ENCODE measurements at places on chromosomes 7 and 10.

DNA sequence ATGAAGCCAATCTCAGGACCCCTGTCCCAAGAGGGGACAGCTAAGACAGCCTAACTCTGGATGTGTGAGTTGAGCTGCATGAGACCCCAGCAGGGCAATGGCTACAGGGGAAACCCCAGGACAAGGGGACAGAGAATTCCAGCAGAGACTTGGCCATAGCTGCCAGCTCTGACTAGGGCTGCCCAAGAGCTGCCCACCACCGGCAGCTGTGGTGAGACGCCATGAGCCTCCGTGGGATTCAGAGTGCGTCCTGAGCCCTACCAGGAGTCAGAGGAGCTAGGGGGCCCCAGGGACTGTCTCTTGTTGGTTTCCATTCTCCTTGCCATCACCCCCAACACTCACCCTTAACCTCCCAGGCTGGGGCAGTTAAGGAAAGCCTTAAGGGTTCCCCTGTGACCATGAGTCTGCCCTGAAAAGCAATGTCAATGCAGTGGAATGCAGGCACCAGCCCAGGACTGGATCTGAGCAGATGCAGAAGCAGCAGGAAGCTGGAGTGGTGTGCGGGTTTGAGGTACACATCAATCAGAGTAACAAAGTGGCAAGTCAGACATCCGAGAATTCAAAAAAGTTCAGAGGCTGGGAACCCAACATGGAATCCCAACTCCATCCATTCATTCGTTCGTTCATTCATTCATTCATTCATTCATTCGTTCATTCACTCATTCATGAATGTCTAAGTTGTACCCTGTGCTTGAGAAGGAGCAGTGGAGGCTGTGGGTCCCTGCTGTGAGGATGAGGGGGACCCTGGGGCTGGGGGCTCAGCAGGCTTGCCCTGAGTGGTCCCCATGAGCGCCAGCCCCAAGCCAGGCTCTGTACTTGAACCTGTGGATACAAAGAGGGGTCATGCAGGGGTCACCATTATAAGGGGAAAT lies 52.9 kb downstream of the C10orf120 start:
- no peak for DNase-seq

DNA sequence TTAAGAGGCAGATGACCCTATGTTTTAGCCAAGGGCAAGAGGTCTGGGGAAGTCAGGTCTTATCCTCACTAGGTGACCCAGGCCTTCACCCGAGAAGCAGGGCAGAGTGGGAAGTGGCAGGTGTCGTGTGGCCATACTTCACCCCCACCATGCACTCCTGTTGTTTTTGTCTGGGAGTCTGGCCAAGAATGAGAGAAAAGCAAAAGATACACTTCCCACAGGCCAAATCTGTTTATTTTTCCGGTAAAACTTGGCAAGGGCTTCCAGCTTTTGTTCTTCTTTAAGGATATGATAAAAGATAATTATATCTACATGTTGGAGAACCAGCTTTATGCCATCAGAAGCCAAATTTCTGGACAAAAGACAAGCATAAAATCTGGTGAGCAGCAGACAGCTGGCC lies 137.4 kb upstream of the CDC14C start:
- DNase-seq: no peak

GRCh38 chr7:41954976-41955375 lies 252.1 kb upstream of the INHBA start:
- DNase-seq: no peak

DNA sequence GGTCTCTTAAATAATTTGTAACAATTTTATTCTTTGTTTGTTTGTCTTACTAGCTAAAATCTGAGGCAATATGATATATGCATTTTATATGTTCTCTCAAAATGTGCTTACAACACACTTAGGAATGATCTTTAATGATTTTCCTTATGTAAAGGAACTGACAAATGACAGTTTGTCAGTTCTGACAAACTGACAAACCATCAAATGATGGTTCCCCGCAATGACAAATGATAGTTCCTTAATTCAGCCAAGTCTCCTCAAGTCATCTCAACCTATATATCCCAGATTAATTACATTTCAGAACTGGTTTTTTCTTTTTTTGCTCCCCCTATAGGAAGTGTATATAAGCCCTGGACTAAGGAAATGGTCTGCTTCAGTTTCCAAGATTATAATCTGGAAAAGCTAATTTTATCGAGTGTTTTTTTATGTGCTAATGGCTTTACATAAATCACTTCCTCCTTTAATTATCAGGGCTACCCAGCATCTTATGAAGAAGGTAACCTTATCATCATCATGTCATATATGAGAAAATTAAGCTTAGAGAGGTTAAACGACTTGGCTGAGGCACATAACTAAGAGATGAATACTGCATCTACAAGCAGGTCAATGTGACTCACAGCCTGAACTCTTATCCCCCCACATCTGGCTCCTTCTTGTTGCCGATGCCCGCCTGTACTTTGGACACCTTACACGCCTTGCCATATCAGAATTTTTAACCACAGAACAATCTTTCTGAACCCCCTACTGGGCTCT lies 75.1 kb downstream of the RELN start:
- no peak for DNase-seq

DNA sequence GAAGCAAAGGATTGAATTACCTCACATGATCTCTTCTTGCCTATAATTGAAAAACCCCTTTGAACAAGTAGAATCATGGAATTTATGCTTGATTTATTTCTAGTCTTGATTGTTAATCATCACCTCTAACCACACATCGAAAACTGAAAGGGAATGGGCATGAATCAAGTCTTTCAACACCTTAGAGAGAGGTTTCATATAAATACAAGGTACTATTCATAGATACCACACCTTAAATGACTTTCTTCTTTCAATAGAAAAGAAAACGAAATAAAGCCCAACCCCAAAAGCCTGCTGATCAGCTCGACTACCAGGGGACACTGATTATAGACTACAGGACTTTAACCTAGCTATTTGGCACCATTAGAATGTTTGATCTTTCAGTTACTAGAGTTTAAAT lies 128.6 kb upstream of the PTPRZ1 start:
- no peak for DNase-seq

DNA sequence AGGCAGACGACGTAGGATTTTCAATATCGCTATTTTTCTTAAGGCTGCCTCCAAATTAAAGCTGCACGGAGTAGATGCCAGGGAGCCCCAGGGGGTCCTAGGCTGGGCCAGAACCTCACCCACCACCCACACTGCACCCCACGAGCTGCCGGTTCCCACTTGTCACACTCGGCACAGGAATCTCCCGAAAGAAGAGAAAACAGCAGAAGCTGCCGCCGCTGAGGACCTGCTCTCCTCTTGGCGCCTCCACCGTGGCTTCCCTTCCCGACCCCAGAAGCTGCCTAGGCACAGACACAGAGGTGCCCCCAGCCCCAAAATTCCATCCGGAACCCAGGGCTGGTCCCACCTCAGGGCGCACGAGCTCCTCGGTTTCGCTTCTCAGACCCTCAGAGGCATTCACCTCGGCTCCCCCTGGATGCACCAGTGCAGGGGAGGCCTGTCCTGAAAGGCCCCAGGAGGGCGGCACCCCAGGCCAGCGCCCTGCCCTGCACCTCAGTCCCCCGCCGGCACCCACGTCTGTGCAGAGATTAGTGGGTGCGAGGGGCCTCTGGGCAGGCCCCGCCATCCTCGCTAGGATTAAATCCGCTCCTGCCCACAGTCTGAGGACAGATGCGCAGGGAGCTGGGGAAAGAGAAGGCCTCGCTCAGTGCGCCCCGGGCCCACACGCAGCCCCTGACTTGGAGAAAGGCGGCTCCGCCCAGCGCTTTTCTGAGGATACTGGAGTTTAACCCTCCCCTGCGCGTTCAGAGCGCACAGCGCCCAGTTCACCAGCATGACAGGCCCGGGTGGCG lies 99.2 kb downstream of the PTPRN2 start:
- no peak for DNase-seq

DNA sequence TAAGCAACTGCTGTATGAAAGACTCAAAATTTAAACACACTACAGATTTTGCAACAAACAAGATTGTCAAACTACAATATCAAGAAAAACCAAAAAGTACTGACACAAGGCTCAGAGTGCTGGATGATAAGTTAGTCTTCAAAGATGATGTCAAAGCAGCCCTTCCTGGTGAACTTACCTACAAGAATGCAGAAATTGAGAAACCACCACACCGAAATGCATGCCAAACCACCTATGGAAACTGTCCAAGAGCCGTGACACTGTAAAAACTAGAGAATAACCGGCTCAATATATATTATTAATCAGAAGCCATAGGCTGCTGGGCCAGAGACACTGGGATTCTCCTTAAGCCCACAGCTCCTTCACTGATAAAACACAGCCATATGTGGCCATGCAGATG lies 25.3 kb downstream of the DENND11 start:
- DNase-seq: no peak

- DNase-seq: no peak
These were observed 222.2 kb upstream of the SH2B2 start for GRCh38 chr7:102064361-102065025.

DNA sequence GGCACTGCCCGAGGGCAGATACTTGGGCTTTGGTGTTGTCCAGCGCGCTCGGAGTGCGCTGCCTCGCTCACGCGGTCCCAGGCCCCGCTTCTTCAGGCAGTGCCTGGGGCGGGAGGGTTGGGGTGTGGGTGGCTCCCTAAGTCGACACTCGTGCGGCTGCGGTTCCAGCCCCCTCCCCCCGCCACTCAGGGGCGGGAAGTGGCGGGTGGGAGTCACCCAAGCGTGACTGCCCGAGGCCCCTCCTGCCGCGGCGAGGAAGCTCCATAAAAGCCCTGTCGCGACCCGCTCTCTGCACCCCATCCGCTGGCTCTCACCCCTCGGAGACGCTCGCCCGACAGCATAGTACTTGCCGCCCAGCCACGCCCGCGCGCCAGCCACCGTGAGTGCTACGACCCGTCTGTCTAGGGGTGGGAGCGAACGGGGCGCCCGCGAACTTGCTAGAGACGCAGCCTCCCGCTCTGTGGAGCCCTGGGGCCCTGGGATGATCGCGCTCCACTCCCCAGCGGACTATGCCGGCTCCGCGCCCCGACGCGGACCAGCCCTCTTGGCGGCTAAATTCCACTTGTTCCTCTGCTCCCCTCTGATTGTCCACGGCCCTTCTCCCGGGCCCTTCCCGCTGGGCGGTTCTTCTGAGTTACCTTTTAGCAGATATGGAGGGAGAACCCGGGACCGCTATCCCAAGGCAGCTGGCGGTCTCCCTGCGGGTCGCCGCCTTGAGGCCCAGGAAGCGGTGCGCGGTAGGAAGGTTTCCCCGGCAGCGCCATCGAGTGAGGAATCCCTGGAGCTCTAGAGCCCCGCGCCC lies at the start of gene NPY:
Gene NPY, plus strand, starts transcription at position 294 of the 802 bp plus-strand sequence. CDS start 1,051 bp downstream, outside the sequence.
- DNase-seq: peak; percentile 12

DNA sequence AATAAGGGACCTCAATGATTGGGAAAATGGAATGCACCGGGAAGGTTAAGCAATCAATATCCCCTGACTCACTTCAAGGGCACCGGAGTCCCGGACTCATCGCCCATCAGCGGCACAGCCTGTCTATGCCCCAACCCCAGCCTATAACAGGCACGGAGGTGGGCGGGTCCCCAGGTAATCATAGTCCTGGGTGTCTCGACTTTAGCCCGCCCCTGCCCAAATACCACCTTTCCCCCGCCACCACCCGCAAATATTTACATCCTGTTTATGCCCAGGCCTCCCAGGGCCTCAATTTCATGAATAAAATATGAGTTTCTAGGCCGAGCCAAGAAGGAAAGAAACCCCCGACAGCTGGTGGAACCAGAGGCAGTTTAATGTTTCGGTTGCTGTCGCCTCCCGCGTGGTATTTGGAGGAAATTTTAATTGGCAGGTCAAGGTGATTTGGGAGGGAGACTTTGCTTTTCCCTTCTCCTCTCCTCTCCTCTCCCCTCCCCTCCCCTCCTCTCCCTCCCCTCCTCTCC lies 15.6 kb upstream of the RFC2 start:
- peak; percentile 58 for DNase-seq

- no peak for DNase-seq
These were observed 665.3 kb upstream of the IGFBP3 start for GRCh38 chr7:46586406-46586805.

DNA sequence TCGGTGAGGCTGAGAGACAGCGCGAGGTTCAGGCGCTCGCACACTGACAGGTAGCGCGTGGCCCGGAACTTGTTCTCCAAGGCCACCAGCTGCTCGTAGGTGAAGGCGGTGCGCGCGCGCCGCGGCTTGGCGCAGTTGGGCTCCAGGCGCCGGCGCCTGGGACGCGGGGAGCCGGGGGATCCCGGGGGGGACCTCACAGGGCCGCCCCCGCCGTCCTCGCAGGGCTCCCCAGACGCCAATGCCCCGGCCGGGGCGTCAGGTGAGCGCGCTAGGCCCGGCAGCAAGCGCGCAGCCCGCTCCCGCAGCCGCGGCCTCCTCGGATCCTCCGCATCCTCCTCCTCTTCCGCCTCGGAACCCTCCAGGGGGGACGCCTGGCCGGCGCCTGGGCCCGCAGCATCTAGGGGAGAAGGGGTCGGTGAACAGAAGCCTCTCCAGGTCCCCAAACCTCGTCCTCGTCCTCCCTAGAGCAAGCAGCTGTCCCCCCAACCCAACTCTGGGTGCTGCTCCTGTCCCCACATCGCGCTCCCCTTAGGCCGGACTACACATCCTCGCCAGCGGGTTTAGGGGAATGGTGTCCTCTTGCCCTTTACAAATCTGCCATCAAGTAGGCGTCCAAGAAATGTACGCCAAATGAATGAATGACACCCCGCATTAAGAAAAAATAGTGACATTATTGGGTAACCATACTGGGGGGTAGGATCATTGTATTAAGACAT lies 1.9 kb downstream of the NKX1-2 start:
- no peak for DNase-seq

GRCh38 chr10:46028584-46029460 lies 1.6 kb downstream of the NCOA4 start:
- DNase-seq: peak; percentile 32

DNA sequence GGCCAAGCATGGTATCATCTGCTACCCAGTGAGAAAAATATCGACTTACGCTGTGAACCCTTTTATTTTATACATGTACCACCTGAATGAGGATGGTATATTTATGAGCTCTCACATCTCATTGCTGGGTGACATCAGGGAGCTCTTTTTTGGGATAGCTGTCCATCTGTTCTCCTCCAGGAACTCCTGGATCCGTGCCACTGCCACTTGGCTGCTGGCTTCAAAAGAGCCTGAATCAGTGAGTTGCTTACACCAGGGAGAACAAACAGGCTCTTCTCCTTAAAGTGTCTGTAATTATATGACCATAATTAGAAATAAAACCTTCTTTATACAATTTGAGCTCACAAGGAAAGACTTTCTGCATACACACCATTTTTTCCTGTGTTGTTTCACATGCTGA lies 106.2 kb downstream of the KAT6B start:
- no peak for DNase-seq

GRCh38 chr10:112434988-112435619 lies 11.6 kb downstream of the ZDHHC6 start:
- DNase-seq: no peak

- DNase-seq: no peak
These were observed 9.9 kb downstream of the DIP2C start for GRCh38 chr10:679556-679955.

- DNase-seq: peak; percentile 81
These were observed 9.6 kb downstream of the PSD start for GRCh38 chr10:102408728-102409603.

GRCh38 chr7:137652721-137653120 lies 194.1 kb downstream of the DGKI start:
- DNase-seq: no peak

- no peak for DNase-seq
These were observed 306.8 kb downstream of the XPNPEP1 start for GRCh38 chr10:109616359-109616980.

All from stimulated activated CD4-positive, alpha-beta T cell treated with anti-CD3 and anti-CD28 coated beads, Interleukin-4, amount 100 ng/mL, for 24 hours (primary cell).